ENCODE measurements at places on chromosomes 6 and 20. TPM values are rescaled to one million over a fixed set of nuclear protein-coding genes. Genes with fewer than 3 reads are reported as not detected.

ADIG gene
- total RNA-seq, result not detected

GRCh38 chr6:28105245-28105639 is 19.2 kb upstream of the ZSCAN16 start:
- peaks cover 6% of the 10 kb centered on the region for H3K4me1 ChIP-seq
- H3K27me3 ChIP-seq, result no peaks in the 10 kb centered on the region
- no peak for DNase-seq
- peak overlapping the region; percentile 84 for H3K27ac ChIP-seq

MMP24 gene
- 0.83 TPM for total RNA-seq

OR12D3 gene
- not detected for total RNA-seq

DNA sequence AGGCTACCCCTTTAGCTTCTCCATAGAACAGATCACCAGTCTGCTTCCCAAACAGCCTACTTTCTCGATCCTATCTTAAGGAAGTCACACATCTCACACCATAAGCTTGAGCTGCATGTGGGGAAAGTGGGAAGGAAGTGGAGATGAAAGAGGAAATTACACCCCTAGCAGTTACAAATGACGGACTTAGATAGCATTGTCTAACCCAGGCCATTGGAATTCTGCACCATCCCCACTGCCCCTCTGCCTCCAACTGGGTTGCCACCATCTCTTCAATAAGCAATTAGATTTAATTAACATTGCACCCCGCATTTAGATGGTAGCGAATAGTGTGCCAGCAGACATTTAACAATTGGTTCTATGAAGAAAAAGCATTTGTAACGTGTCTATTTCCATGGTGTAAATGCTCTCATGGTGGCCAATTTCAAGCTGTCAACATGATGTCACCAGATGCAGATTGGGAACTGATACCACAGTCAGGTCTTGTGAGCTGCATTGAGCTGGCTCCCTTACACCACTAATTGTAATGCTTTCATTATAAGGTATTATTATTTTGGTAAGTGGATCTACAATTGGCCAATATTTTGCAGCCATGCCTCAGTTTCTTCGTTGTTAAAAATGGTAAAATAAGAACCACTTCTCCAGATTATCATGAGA is 124.7 kb downstream of the CD24 start:
- peak; percentile 60 for DNase-seq
- H3K27ac ChIP-seq, result no peak overlapping the region
- H3K27me3 ChIP-seq, result no peaks in the 10 kb centered on the region
- H3K4me1 ChIP-seq, result no peaks in the 10 kb centered on the region
- no peak overlapping the region for H3K4me3 ChIP-seq
- H3K36me3 ChIP-seq, result no peaks in the 10 kb centered on the region

GRCh38 chr6:55584654-55585354 is 5.8 kb upstream of the HMGCLL1 start:
- no peaks in the 10 kb centered on the region for H3K27me3 ChIP-seq
- no peak overlapping the region for H3K27ac ChIP-seq
- H3K4me3 ChIP-seq, result no peak overlapping the region
- no peak for DNase-seq

- H3K27me3 ChIP-seq, result peaks cover 6% of the 10 kb centered on the region
- no peak overlapping the region for H3K27ac ChIP-seq
- peak overlapping the region; percentile 38 for H3K4me3 ChIP-seq
- H3K36me3 ChIP-seq, result no peaks in the 10 kb centered on the region
- H3K4me1 ChIP-seq, result peaks cover 10% of the 10 kb centered on the region
Observed at GRCh38 chr6:28648035-28648877, 122.6 kb downstream of the GPX5 start.

- H3K36me3 ChIP-seq, result no peaks in the 10 kb centered on the region
- H3K27ac ChIP-seq, result no peak overlapping the region
- H3K27me3 ChIP-seq, result peaks cover 68% of the 10 kb centered on the region
- peak overlapping the region; percentile 26 for H3K4me3 ChIP-seq
- peaks cover 16% of the 10 kb centered on the region for H3K4me1 ChIP-seq
Observed at GRCh38 chr6:37536491-37537190, 36.9 kb upstream of the CCDC167 start.

TAPBP gene
- 92.5 TPM for total RNA-seq

DNA sequence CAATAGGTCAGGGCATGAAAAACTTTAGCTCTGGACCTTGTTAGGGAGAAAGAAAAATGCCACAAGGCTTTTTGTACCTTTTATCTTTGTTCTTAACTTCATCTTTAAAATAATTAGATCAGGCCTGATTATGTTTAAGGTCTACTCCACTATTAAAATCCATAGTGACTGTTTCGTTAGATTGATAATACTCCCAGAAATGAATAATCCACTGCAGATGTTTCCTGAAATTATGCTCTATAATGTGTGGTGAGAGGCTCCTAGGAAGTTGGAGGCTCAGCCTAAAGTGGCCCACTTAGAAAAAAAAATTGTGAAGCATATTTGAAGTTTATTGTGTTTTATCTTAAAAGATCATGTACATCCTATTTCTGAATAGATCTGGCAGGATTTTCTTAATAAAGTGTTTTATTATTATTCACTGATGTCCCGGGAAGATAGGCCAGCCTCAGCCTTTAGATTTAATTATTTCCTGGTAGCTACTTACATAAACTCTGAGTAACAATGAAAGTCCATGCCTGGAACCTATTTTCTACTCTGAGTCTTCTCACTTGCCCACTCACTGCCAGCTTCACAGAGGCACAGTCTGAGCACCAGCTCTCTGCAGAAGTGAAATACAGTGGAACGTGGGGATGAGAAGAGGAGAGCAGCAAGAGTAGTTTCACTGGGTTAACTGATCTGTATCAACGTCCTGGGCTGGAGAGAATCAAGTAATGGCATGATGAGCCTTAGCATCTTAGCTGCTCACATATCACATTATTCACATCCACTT is 126.8 kb upstream of the TMEM170B start:
- no peaks in the 10 kb centered on the region for H3K36me3 ChIP-seq
- H3K4me1 ChIP-seq, result peaks cover 4% of the 10 kb centered on the region
- H3K4me3 ChIP-seq, result no peak overlapping the region

OPRL1 gene
- 0.92 TPM for total RNA-seq

- H3K4me1 ChIP-seq, result no peaks in the 10 kb centered on the region
- H3K4me3 ChIP-seq, result no peak overlapping the region
- no peak overlapping the region for H3K27ac ChIP-seq
- H3K27me3 ChIP-seq, result no peaks in the 10 kb centered on the region
- DNase-seq, result no peak
Observed at GRCh38 chr6:135403584-135403983, 94.0 kb downstream of the AHI1 start.

DNA sequence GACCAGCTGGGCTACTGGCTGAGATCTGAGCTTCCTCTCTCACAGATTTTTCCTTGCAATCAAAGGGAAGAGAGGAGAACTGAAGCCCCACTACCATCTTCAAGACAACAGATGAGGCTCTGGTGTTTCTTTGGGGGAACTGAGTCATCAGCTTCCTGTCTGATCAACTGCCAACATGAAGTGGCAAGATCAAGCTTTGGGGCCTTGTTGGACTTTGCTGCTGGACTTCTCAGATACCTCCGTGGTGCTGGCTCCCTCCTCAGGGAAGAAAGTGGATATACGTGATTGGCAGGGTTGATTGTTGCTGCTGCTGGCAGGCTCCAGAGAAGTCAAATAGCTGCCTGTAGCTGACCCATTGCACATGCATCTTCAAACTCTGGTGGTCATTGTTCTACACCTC is 3.6 kb upstream of the TOX2 start:
- H3K27ac ChIP-seq, result no peak overlapping the region
- H3K4me3 ChIP-seq, result no peak overlapping the region
- H3K4me1 ChIP-seq, result peaks cover 21% of the 10 kb centered on the region

- no peak overlapping the region for H3K4me3 ChIP-seq
- no peaks in the 10 kb centered on the region for H3K36me3 ChIP-seq
- no peak overlapping the region for H3K27ac ChIP-seq
- H3K27me3 ChIP-seq, result no peaks in the 10 kb centered on the region
- no peak for DNase-seq
- no peaks in the 10 kb centered on the region for H3K4me1 ChIP-seq
Observed at GRCh38 chr6:144033816-144034735, 26.0 kb upstream of the PLAGL1 start.

KIF25 gene
- total RNA-seq, result not detected

- no peak for DNase-seq
- H3K36me3 ChIP-seq, result no peaks in the 10 kb centered on the region
- H3K27me3 ChIP-seq, result no peaks in the 10 kb centered on the region
- no peak overlapping the region for H3K27ac ChIP-seq
- H3K4me3 ChIP-seq, result no peak overlapping the region
Observed at GRCh38 chr6:46059608-46060007, 43.9 kb upstream of the CLIC5 start.

DNA sequence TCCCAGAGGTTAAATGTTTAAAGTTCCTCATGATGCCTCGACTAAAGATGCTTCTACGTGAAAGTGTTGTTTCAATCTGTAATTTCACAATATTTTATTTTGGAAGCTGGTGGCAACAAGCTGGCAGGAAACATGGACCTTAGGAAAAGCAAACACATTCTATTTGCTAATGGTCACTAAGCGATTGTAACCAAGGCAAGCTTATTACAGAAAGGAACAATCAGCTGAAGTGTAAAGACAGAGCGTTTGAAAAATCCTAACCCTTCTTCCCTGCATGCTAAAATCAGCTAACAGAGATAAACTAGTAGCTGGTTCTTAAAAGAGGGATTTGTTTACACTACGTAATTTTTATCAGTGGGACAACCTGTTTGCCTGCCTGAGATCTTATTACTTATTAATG is 50.0 kb downstream of the IL20RA start:
- DNase-seq, result no peak
- H3K27me3 ChIP-seq, result peaks cover 12% of the 10 kb centered on the region
- H3K4me1 ChIP-seq, result peaks cover 4% of the 10 kb centered on the region
- no peak overlapping the region for H3K4me3 ChIP-seq
- no peak overlapping the region for H3K27ac ChIP-seq

BEND6 gene
- total RNA-seq, result 1.4 TPM

GRCh38 chr6:79797163-79797764 is 150.1 kb downstream of the ELOVL4 start:
- H3K4me1 ChIP-seq, result no peaks in the 10 kb centered on the region
- peak; percentile 53 for DNase-seq
- no peak overlapping the region for H3K4me3 ChIP-seq
- H3K27ac ChIP-seq, result no peak overlapping the region
- H3K27me3 ChIP-seq, result no peaks in the 10 kb centered on the region
- no peaks in the 10 kb centered on the region for H3K36me3 ChIP-seq

CAGE1 gene
- not detected for total RNA-seq

- DNase-seq, result peak; percentile 24
- no peaks in the 10 kb centered on the region for H3K27me3 ChIP-seq
- peak overlapping the region; percentile 76 for H3K27ac ChIP-seq
Observed at GRCh38 chr6:160431791-160432404, 83.7 kb downstream of the SLC22A3 start.

SLC52A3 gene
- 1.7 TPM for total RNA-seq

COL11A2 gene
- total RNA-seq, result not detected

VGLL2 gene
- total RNA-seq, result not detected

GRCh38 chr6:149854532-149854931 is 9.6 kb downstream of the LRP11 start:
- no peak overlapping the region for H3K4me3 ChIP-seq
- peaks cover 14% of the 10 kb centered on the region for H3K4me1 ChIP-seq
- peaks cover 21% of the 10 kb centered on the region for H3K36me3 ChIP-seq
- H3K27ac ChIP-seq, result no peak overlapping the region
- no peak for DNase-seq

MYCT1 gene
- total RNA-seq, result 12.1 TPM

GRCh38 chr20:34190679-34191090 is 50.5 kb upstream of the ASIP start:
- no peak overlapping the region for H3K4me3 ChIP-seq
- H3K27ac ChIP-seq, result no peak overlapping the region
- H3K36me3 ChIP-seq, result no peaks in the 10 kb centered on the region
- no peaks in the 10 kb centered on the region for H3K4me1 ChIP-seq

LST1 gene
- 1.9 TPM for total RNA-seq

DNA sequence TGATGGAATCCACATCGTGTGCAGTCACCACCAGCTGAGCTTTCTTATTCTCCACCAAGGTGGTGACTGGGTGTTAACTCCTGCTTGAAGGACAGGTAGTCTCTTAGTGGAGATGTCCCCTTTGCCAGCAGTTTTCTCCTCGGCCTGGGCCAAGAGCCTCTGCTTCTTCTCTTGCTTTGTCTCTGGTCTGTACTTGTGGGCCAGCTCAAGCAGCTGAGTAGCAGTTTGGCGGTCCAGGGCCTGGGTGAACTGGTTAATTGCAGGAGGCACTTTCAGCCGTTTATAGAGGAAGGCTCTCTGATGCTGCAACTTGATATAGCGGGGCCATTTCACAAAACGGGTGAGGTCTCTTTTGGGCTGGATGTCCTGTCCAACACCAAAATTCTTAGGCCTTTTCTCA is 76.0 kb upstream of the NNAT start:
- H3K36me3 ChIP-seq, result no peaks in the 10 kb centered on the region
- no peak for DNase-seq
- no peak overlapping the region for H3K4me3 ChIP-seq
- no peaks in the 10 kb centered on the region for H3K4me1 ChIP-seq

DNA sequence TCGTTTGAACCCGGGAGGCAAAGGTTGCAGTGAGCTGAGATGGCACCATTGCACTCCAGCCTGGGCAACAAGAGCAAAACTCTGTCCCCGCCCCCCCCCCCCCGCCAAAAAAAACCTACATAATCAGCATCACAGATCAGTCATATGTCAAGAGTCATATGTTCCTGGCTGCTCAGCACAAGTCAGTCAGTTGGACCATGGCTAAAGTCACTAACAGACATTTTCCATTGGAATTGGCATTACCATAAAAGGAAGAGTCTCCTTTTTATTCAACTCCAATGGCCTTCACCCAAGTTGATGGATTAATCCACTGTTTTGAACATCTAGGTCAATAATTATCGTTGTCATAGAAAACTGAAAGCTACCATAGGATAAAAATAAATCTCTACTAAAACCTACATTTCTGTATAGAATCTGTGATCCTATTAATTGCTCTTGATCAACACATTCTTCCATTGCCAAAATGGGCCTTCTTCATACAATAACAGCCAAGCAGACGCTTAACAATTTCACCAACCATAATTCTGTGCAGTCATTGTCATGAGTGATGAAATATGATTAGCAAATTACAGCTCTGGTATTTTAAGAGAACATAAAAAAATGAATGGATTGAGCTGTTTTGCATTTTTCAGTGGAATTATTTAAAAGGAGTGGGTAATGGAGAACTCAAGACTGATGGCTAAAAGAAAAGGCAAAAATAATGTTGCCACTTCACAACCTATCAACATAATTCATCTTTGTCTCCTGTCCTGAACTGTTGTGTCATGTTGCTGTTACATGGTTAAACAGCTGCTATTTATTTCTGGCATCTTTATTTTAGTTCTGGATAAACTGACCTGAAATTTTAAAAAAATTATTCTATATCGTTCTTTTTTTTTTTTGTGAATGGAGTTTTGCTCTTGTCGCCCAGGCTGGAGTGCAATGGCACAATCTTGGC is 555.5 kb upstream of the JARID2 start:
- H3K4me3 ChIP-seq, result no peak overlapping the region
- no peak overlapping the region for H3K27ac ChIP-seq

DSP gene
- total RNA-seq, result 5.2 TPM

HLA-DQA1 gene
- 8.4 TPM for total RNA-seq

- H3K27ac ChIP-seq, result no peak overlapping the region
- no peak overlapping the region for H3K4me3 ChIP-seq
- H3K4me1 ChIP-seq, result no peaks in the 10 kb centered on the region
- no peak for DNase-seq
Observed at GRCh38 chr6:123899745-123900144, 96.1 kb downstream of the NKAIN2 start.

GRCh38 chr6:134170844-134171243 is 118.4 kb upstream of the SLC2A12 start:
- no peak overlapping the region for H3K27ac ChIP-seq
- H3K4me1 ChIP-seq, result peaks cover 9% of the 10 kb centered on the region
- H3K27me3 ChIP-seq, result no peaks in the 10 kb centered on the region
- no peak for DNase-seq
- peak overlapping the region; percentile 66 for H3K4me3 ChIP-seq
- H3K36me3 ChIP-seq, result peaks cover 47% of the 10 kb centered on the region

Measured in esophagus muscularis mucosa (tissue), 4 donors.